ENCODE measurements at places on chromosomes 4 and X.

- DNase-seq = no peak
These were observed 72.6 kb upstream of the NKX1-1 start for GRCh38 chr4:1478766-1479355.

GRCh38 chr4:84799318-84799717 is 167.2 kb downstream of the WDFY3 start:
- no peak for DNase-seq

- no peak for DNase-seq
These were observed 31.8 kb upstream of the CENPU start for GRCh38 chr4:184765473-184766340.

DNA sequence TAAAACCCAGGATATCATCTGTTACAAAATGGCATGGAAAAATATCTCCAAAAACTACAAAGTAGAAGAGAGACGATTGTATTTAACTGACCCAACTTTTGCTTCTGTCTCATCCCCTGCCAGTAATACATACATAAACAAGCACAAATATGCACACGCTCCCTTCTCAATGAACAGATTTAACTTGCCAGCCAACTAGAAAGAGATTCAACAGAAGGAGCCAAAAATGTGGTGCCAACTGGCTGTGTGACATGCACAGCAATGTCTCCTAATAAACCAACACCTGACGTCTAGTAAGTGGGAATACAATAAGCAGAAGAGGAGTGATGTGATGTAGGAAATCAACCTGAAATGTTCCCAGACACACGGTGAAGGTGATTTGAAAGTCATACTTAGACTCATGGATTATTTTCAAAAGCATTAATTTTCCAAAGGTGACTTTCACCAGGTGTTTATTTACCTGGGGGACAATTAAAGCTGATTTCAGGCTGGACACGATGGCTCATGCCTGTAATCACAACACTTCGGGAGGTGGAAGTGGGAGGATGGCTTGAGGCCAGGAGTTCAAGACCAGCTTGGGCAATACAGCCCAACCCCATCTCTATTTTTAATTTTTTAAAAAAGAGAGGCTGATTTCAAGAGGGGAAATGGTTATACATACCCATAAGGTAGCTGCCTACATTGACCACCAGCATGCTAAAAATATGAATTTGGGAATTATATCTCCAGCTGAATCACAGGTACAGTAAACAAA is 33.7 kb downstream of the SH3RF1 start:
- DNase-seq = no peak

GRCh38 chrX:23898412-23898959 is 9.3 kb downstream of the APOO start:
- no peak for DNase-seq

- no peak for DNase-seq
These were observed 96.0 kb upstream of the ATOH1 start for GRCh38 chr4:93732509-93732908.

GRCh38 chr4:156553659-156554058 is 417.9 kb downstream of the PDGFC start:
- no peak for DNase-seq

DNA sequence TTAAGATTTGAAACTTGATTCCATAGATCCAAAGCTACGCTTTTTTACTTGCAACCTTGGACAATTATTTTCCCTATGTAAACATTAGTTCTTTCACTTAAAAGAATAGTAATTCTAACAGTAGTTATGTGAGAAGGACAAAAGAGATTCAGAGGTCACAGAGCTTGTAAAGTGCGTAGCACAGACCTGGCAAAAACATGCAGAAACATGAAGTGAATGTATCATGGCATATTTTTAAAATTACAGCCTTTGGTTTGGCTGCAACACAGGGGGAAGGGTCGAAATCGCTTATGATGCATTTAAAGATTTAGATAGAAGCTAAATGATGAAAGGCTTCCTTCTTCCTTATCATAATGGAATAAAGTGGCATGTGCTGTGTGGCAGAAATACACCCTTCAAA is 1068.8 kb downstream of the ARAP2 start:
- no peak for DNase-seq

GRCh38 chrX:111743316-111743715 is 62.3 kb downstream of the ALG13 start:
- no peak for DNase-seq

GRCh38 chr4:134708616-134709015 is 507.0 kb upstream of the PABPC4L start:
- DNase-seq = no peak
